Activated CD8-positive, alpha-beta memory T cell treated with anti-CD3 and anti-CD28 coated beads for 48 hours (primary cell): ENCODE measurements at places on chromosomes 12 and 14.

DNA sequence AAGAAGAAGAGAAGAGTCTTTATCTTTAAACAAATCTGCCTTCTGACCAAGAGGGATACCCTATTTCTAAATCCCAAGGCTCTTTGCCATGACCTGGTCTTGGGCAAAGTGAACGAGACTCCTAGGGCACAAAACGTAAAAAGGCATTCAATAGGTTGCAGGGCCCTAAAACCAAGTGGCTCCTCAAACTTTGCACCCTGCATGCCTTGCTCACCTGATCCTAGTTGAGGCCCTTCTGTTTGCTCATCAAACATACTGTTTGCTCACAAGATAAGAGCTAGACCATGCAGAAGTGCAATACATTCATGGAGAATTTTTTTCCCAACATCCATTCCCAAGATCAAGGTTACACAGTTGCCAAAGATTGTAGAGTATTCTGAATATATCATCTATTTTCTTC, 7.9 kb upstream of the PRH1 start:
- no peak for DNase-seq

GRCh38 chr14:89033756-89034155, 209.3 kb downstream of the TTC8 start:
- DNase-seq, result no peak

DNA sequence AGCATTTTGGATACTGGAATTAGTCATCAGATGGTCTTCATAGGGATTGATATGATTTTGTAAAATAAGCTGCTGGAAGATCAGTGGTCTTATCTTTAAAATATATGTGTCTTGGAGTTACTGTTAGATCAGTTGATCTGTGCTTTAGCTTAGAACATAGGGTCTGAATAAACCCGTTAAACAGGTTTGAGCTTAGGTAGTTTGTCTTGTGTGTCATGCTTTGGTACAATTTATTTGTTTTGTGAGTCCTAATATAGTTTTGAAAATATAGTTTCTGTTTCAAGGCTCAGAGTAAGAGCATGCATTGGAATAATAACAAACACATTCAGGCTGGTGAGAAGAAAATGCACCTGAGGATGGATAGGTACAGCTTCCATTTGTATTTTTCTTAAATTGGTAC, 505.0 kb downstream of the SLC16A7 start:
- DNase-seq, result no peak

DNA sequence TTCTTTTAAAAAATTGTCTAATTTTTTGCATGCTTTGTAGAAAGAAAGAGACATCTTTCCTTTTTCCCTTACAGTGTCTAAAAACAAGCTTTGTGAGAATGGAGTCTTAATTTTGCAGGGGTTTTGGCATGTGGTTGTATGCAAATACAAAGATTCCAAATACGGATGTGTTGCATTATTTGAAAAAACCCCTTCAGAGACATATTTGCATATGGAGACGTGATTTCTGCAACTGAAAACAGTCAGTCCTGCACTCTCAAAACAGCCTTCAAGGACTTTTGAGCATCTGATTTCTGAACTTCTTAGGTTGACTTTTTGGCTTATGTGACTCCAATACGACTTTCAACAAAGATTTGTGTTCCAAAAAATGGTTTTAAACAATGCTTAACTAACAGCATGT, 7.8 kb downstream of the IRAK3 start:
- no peak for DNase-seq

GRCh38 chr12:40123496-40123895, 17.6 kb upstream of the SLC2A13 start:
- DNase-seq, result no peak

DNA sequence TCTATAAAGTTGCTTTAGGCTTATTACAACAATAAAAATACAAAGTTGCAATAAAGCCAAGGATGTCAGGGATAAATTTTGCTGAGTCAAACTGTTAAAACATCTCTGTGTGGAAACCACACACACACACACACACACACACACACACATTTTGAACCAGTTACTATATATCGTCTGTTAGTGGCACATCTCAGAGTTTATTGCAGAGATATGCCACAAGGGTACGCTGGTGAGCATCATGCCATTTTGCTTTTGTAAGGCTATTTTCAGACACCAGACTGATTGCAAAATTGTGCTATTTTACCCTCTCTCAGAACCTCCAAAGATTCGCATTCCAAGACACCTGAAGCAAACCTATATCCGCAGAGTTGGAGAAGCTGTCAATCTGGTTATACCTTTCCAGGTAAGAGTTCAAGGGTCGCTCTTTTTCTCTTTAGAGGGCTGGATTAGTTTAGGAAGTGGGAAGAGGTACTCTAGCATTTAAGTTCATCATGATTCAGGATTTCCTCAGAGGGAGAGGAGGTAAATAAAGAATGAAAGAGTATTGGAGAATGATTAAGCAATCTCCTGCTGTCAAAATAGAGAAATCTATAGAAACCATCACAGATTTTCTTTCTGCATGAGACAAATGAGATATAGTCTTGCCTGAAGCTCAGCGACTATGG, 27.3 kb upstream of the CHPT1 start:
- no peak for DNase-seq

GRCh38 chr12:66648033-66648735, 30.7 kb downstream of the GRIP1 start:
- no peak for DNase-seq

- DNase-seq, result no peak
Observed at GRCh38 chr12:121786440-121786825, 7.1 kb downstream of the RHOF start.

DNA sequence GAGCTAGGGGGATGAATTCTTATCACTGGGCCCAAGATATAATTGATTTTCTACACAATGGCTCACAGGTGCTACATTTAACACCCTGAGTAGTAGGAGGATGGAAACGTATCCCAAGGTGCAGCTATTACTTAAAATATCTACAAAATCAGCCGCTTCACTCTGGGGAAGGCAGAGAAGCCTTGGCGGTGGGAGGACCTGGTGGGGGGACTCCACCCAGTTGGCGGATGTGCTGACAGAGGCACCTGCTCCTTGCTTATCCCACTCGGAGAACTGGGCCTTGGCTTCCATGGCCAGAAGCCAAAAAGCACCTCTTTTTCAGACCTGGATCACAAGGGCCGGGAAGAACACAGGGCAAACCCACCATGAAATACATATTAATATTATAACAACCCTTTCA, 106.3 kb downstream of the OTX2 start:
- no peak for DNase-seq
